HL-60 (cell line): ENCODE measurements at places on chromosomes 3 and 15.

DNA sequence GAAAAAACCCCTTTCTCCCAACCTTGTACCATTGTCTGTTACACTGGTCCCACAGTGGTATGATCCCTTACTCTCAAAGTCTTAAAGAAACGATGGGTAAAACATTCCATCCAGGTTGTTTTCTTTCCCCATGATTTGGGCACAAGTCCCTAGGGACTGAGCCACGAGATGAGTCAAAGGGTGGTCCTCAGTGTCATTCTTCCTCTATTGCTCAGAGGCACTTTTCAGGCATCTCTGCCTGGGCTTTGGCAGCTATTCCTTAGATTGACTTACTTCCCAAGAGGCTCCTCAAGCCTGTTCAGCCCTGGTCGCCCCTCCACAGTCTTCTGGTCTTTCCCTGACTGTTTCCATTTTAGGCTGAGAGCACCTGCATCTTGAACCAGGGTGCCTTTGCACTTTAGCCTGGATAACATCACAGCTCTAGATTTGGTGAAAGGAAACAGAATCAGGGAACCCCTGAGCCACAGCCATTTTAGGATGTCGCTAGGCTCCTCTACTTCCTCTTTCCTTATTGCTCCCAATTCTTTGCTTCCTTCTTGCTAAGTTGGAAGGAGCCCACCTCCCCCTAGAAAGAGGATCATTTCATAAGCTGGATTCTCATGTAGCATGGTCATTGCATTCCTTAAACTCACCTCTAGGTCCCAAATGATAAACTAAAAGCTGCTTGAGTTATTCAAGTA, 131.0 kb upstream of the TPRG1 start:
- DNase-seq, result peak; percentile 25

DNA sequence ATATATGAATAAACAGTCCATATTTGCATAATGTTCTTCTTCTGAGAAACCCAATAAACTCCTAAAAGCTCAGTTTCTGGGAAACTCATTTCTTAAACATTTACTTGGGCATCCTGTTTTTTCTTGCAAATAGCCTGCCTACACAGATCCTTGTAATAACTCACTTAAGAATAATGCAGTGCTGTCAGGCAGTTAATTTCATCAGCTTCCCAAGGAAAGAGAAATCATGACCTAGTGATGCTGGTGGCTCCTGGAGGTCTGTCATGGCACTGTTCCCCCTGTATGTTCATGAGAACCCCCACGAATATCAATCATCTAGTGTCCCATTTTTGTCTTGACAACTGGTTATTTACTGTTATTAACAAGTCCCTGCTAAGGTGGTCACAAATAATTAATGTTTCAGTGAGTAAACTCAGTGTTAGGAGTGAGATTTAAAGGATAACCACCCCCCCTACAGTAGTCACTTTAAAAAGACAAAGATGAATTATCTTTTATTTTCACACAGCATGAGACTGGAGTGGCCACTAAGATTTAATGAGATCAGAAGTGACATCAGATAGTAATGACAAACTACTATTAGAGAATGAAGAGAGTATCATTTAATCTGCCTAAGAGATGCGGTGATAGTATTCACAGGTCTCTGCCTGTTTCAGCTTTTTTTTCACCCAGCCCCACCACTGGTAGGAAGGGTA, 279.5 kb upstream of the NECTIN3 start:
- DNase-seq, result no peak

- no peak for DNase-seq
Observed at GRCh38 chr15:38536201-38536676, 28.4 kb downstream of the RASGRP1 start.

GRCh38 chr3:160464321-160464720, 14.7 kb upstream of the TRIM59 start:
- DNase-seq, result no peak

DNA sequence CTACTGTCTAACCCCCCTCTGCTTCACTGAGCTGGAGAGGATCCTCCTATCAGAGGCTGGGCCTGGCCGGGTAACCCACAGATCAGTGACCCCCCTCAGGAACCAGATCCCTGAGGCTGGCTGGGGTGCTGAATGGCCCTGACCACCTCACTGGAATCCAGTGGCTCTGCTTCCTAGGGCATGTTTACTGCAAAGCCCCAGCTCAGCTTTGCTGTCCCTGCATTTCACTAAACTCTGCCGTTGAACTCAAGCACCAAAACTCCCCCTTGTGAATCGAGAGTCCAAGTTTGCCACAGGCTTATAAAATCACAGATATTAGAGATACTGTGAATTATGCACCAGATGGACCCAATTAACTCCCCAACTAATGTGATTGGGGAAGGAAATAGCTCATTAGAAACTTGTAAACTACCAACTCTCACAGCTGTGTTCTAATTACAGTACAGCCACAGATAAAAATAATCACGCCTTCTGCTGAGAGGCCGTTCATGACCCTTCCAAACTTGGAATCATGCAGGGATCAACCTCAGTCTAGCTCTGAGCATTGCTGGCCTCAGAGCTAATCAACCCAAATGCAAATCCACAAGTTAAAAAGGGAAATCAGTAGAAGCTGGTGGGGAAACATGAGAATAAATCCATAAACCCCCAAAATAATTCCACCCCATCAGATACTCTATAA, 47.0 kb downstream of the OCA2 start:
- no peak for DNase-seq

- DNase-seq, result no peak
Observed at GRCh38 chr3:120449701-120450599, 842 bp downstream of the FSTL1 start.

GRCh38 chr15:38883987-38884386, 319.4 kb upstream of the RASGRP1 start:
- no peak for DNase-seq
